HepG2 (cell line): ENCODE measurements at places on chromosomes 6 and 20. TPM values are rescaled to one million over a fixed set of nuclear protein-coding genes. Genes with fewer than 3 reads are reported as not detected.

Gene COL11A2
- total RNA-seq: 0.29 and 0.55 TPM in 2 replicates

- DNase-seq: no peak
Observed at GRCh38 chr20:32456869-32457478, 98.8 kb downstream of the ASXL1 start.

DNA sequence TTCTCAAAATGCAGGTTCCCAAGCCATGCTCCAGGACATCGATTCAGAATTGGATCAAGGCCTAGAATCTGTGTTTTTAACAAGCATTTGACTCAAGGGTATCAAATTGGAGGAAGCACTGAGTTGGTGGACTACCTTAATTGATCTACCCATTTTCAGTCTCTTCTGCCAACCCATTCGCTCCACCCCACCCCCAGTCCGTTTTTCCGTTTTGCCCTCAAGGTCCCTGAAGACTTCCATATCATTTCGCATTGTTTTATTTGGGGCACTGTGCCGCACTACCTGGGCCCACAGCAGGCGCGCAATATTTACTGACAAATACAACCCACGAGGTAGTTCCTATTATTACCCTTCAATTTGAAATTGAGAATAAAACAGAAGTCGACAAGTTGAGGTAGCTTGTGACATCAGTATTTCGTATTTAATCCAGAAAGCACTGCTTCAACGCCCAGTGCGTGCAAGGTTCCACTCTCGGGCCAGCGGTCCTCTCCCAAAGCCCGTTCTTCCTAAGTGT is 557 bp upstream of the DHX35 start:
- DNase-seq: no peak

DNA sequence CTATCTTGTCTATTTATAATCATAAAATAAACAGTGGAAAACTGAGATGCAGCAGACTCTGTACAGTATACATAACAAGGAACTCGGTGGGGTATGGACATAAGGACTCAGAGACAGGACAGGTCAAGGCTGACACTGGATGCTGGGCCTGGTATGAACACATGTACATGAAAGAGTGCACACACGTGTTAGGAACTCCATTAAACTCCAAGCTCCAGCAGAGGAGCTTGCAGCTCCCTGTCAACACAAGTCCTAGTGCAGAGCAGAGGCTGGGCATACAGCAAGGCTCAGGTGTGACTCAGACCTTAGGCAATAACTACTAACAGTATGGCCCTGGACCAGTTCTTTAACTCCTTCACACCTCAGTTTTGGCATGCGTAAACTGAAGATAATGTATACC is 17.1 kb downstream of the NAPB start:
- peak; percentile 54 for DNase-seq

GRCh38 chr6:70241031-70241430 is 61.9 kb downstream of the COL9A1 start:
- no peak for DNase-seq

DNA sequence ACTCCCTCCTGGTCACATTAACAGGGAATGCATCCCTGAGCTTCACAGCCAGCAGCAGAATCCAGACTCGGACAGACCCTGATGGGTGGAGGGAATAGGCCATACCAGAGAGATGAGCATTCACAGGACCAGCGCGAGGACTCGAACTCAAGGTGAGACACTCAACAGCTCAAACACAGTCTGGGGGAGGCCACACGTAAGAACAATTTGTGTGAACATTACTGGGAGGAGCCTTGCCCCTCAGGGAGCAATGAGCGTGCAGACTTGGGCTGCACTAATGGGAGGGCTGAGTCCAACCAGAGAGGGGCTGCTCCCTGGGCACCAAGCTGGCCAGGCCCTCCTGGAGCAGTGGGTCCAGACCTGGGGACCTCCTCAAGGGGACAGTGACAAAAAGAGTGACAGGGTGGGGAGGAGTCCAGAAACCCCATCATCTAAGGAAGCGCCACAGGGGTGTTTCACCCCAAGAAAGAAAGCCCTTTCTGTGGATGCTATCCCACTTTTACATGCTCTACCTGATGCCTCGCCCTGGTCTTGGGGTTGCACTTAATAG is 118.4 kb downstream of the MRPL14 start:
- DNase-seq: no peak

Gene TSHZ2
- total RNA-seq: not detected in 2 replicates

GRCh38 chr20:17856024-17856564 is 112.5 kb downstream of the SNX5 start:
- DNase-seq: peak; percentile 100

Gene CDH4
- not detected in 2 replicates for total RNA-seq

- DNase-seq: no peak
Observed at GRCh38 chr20:37853823-37854375, 49.0 kb upstream of the VSTM2L start.

GRCh38 chr20:19538556-19538955 is 219.5 kb upstream of the RIN2 start:
- no peak for DNase-seq

Gene RIOK1
- total RNA-seq: 37.8 and 45.7 TPM in 2 replicates

Gene IYD
- 0.46 and 0.52 TPM in 2 replicates for total RNA-seq

Gene IL17A
- total RNA-seq: not detected in 2 replicates

GRCh38 chr6:105726902-105727655 is 324.2 kb upstream of the PREP start:
- DNase-seq: no peak

GRCh38 chr6:138405816-138406413 is 1.9 kb downstream of the HEBP2 start:
- DNase-seq: no peak

DNA sequence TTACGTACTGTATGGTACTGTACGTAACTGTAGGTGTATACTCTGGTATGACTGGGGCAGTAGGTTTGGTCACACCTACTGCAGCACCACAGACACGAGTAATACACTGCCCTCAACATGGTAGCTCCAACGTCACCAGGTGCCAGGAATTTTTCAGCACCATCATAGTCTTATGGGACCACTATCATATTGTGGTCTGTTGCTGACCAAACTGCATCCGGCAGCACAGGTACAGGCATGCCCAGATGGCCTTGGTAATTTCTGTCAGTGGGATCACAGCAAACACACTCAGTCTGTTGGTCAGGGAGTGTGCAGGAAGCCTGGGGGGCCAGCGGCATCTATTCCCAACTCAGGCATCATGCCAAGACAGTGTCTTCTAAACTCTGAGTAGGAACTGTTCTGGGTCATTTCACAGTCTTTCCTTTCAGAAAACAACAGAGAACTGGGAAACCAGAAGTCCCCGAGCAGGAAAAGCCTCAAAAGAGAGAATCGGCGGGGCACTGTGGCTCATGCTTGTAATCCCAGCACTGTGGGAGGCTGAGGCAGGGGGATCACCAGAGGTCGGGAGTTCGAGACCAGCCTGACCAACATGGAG is 5.8 kb downstream of the YTHDF1 start:
- no peak for DNase-seq

Gene PTPRT
- total RNA-seq: 0.09 TPM in 1 of 2 replicates, not detected in the other

- no peak for DNase-seq
Observed at GRCh38 chr6:85390775-85391174, 59.1 kb upstream of the NT5E start.

Gene CD83
- 1.7 and 2.3 TPM in 2 replicates for total RNA-seq
